NCI-H82 (cell line): ENCODE measurements at places on chromosomes 12 and 14.

DNA sequence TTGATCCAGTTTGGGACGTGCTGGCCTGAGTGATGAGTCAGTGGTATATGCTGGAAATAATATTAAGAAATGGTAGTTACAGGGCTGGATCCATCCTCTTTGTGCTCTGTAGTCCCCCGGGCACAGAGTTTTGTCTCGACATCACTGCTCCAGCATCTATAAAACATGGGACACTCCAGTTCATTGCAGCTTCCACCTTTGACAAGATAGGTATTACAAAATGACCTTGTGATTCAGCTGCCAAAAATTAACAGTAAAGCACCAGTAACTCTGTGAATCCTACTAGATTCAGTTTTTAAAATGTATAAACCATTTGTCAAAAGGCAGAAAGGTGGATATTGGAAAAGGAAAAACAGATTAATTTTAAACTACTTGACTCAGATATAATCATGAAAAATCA, 14.6 kb upstream of the GNG2 start:
- no peak for DNase-seq

GRCh38 chr12:111598637-111599452, at the start of gene ATXN2:
Gene ATXN2 (minus strand): TSS chr12:111599315. CDS start chr12:111599034, 281 bp downstream.
- peak; percentile 81 for DNase-seq

GRCh38 chr14:94005324-94006073, 8.4 kb downstream of the CCDC197 start:
- DNase-seq: peak; percentile 6

- DNase-seq: no peak
Measured at GRCh38 chr14:90732139-90732538, 84.1 kb downstream of the TTC7B start.

- peak; percentile 66 for DNase-seq
Measured at GRCh38 chr14:95431199-95432143, 85.0 kb downstream of the SYNE3 start.

- no peak for DNase-seq
Measured at GRCh38 chr14:64409126-64409920, 21.2 kb downstream of the MTHFD1 start.

- DNase-seq: no peak
Measured at GRCh38 chr12:40310211-40310610, 85.4 kb downstream of the LRRK2 start.

- DNase-seq: no peak
Measured at GRCh38 chr12:8606890-8607289, 5.8 kb downstream of the AICDA start.

DNA sequence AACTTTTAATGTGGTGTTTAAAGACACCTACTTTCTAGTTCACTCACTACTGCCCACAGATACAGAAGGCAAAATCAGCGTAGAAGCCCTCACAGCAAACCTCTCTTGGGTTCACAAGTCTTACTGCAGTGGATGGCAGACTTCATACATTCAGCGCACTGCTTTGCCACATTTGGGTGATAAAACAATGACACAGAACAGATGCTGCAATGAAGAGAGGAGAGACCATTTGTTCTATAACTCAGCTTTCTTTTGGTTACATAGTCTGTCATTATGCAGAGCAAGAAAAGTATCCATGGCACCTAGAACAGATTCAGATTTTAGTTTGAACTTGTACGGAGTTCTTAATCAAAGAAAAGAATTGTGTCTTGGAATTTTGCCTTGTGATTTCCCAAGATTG, 459.0 kb downstream of the BCAT1 start:
- no peak for DNase-seq

DNA sequence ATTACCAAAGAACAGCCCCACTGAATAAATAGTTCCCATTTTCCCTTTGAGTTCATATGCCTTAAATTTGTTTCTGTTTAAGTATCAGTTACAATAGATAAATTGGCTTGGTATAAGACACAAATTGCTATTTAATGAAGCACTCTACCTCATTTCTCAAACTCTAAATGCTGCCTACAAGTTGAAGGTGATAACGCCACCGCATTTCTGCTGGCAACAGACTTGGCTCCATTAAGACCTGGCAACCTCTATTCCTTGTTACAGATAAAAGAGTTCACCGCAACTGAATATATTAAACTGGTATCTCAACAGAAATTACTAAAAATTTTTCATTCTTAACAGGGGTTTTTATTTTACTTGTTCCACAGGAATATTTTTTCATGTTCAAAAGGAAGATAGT, 35.6 kb downstream of the GXYLT1 start:
- DNase-seq: no peak

DNA sequence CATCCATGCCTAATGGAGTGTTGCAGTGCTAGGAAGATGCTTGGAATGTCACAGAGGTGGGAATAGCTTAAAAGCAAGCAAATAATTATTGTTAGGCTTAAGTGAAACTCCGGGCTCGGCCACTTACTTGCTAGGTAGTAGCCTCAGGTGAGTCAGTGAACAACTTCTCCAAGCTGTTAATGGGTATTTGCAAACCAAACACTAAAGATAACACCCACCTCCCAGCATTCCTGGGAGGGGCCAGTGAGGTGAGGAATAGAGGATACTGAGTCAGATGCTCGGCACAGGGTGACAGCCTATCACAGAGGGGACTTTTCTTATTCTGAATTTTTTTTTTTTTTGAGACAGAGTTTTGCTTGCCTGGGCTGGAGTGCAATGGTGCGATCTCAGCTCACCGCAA, 151.2 kb upstream of the RFLNA start:
- DNase-seq: no peak
